Stimulated activated CD4-positive, alpha-beta T cell treated with anti-CD3 and anti-CD28 coated beads, Interleukin-15, amount 100 ng/mL, for 1 hour (primary cell): ENCODE measurements at places on chromosomes 5 and 9.

- DNase-seq = no peak
Measured at GRCh38 chr9:98099898-98100297, 19.1 kb downstream of the TRIM14 start.

DNA sequence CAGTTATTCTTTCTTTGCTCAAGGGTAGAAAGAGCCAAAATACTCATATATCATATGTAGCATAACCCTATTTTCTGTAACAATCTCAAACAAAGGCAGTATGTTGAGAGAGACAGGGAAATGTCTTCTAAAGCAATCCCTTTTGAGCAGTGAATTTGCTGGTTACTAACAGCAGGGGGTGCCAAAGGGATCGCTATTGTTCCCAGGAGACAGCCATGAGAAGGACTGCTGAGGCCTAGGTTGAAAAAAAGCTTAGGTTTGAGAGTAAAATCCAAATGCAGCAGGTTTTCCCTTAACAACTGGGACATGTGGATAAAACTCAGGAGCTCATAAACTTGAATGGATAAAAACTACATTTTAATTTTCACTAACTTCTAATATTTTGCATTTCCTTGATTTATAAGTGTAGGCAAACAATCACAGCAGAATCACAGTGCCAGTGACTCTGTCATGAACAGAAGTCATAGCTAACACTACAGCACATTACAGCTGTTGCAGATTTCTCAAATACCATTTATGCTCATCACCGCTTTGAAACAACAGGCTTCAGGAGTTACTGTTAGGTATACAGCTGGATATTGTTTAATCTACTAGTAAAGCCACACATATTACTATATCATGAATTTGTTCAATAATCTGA is 148.4 kb downstream of the MAPKAP1 start:
- DNase-seq = peak; percentile 3

GRCh38 chr5:150180241-150181026 is 9.4 kb upstream of the SLC6A7 start:
- DNase-seq = no peak

DNA sequence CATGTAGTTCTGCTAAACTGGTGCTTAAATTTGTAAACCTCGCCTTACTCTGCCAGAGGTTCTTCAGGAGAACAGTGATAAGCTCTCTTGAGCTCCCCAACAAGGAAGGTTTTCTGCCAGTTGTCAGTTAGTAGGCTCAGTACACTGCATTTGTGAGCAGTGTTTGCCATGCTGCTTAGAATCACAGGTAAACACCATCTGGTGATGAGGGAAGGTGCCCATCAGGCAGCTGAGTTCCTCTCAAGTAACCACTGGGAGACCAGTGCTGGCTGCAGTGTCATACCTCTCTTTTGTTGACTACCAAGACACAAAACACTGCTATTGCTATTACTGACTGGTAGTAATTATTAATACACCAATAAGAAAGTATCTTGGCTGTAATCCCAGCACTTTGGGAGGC is 186.2 kb upstream of the OTULINL start:
- DNase-seq = no peak

DNA sequence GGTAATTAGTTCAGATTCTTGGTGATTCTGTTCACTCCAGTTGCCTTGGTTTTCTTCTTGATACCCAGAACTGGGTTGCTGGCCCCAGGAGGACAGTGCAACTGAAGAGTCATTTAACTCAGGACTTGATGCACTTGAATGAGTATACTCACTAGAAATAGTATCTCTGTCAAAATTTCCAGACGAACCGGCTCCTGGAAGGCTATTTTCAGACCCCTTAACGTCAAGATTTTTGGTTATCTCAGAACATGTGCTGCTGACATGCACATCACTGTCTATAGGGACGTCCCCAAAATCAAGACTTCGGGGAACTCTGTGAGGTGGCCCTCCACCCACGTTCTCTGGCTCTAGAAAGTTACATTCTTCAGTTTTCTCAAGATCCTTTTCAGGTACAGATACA is 56.7 kb upstream of the PCA3 start:
- no peak for DNase-seq

DNA sequence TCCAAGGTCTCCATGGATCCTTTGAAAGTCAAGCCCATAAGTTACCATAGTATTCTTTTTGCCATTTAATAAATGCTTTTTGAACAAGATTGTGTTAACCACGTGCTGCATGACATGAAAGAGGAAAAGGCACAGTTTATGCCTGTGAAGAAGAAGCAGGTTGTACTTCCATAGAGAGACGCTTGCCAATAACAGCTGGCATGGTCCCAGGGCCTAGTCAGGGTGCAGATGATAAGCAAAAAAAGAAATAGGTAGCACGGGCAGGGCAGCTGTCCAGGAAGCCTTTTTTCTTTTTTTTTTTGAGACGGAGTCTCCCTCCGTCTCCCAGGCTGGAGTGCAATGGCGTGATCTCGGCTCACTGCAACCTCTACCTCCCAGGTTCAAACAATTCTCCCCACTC is 71.8 kb upstream of the CLINT1 start:
- no peak for DNase-seq

- peak; percentile 10 for DNase-seq
Measured at GRCh38 chr5:127229185-127229889, 61.3 kb upstream of the MEGF10 start.

GRCh38 chr5:107553117-107553555 is 117.6 kb downstream of the EFNA5 start:
- DNase-seq = no peak
